NCI-H748 treated with DMSO at 0.1 percent for 48 hours (cell line): ENCODE measurements at places on chromosomes 6 and 20.

DNA sequence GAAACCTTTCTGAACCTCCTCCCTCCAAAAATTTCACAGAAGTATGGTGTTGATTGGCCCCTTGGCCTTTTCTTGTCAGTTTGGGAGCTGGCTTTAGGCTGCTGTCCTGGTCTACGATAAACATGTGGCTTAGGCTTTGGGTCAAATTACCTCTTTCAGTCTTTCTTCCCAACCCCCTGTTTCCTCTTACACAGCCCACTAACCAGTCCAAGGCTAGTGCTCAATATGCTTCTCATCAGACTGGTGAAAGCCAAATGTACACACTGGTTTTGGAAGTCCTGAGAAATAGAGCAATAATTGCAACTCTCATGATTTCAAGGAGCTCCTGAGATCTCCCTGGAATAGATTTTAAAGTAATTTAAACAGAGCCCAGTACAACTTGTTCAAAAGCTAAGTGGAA, 933.7 kb upstream of the GJE1 start:
- no peak for DNase-seq

DNA sequence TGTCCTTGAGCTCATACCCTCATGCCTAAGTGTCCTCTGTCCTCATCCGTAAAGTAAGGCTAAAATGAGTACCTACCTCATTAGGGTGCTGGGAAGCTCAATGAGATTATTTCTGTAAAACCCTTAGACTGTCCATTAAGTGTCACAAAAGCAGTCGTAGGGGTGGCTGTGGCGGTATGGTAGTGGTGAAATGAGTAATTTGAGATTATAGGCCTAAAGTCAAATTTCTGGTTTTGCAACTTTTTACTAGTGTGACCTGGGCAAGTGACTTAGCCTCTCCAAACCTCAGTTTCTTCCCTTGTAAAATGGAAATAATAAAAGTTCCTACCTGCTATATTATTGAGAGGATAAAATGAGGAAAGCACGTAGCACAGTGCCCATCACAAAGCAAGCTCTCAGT, 148.2 kb upstream of the AKAP12 start:
- no peak for DNase-seq

GRCh38 chr6:159312206-159312605, 143.0 kb downstream of the FNDC1 start:
- DNase-seq: no peak

GRCh38 chr6:36201612-36202011, 5.1 kb downstream of the BRPF3 start:
- DNase-seq: no peak

GRCh38 chr20:52410182-52410647, 218.6 kb upstream of the ZFP64 start:
- no peak for DNase-seq

- no peak for DNase-seq
Observed at GRCh38 chr20:50569864-50570836, 60.0 kb downstream of the PTPN1 start.

DNA sequence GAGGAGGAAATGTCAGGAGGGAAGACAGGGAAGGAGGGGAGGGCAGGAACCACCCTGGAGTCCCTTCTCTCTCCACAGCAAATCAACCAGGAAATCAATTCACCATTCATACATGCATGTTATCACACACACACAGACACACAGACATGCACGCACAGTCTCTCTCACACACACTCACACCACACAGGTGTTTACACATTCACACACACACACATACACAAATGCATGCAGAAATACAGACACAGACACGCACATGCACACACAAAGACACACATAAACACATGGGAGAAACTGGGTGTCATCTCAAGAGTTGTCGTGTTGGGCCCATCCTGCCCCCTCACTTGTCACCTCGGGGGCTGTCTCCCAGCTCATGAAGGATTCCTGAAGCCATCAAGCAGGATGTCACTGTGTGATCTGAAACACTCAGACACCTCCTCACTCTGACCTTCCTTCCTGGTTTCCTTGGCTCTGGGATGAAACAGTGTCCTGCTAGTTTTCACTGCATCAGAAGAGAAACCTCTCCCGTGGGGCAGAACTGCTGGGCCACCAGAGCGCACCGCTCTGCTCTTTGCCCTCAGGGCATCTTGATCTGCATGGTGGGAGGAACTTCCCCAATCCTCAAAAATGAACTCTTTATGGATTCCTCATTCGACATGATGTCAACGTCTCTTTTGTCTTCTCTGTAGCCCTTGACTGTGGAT, 9.2 kb downstream of the RAET1G start:
- DNase-seq: no peak

DNA sequence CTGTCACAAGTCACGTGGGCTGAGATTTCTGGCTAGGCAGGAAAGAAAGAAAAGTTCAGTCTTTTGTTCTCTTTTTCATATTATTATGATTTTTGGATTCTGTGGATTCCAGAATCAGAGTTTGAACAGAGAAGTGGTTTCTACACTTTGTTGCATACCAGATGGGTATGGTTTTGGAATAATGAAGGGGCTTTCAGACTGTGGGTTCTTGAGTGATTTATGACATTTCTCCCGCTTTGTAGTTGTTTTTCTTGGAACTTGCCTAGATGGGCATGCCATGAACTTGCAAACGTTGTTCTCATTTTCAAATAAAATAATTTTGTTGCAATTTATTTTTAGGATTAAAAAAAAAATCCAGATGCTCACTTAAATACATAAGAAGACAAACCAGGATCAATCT, 34.4 kb downstream of the CBFA2T2 start:
- DNase-seq: no peak

DNA sequence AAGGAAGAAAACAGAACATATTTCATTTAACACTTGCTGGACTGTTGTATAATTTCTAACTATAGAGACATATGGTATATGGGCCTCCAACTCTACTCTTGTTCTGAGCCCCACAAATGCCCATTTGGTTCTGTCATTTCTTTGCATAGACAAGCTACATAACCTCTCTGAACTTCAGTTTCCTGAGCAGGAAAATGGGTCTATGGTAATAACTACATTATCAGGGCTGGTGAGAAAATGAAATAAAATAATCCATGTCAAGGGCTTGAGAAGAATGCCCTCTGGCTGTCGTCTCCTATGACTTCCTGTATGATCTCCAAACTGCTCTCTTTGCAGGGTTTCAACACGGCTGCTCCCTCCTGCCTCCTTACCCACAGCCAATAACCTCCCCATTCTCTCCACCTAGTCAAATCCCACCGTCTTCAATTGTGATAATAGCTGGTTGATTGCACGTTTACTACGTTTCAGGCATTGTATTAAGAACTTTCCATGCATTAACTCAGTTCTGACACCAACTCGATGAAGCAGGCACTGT, 12.0 kb downstream of the ZCCHC3 start:
- DNase-seq: no peak

DNA sequence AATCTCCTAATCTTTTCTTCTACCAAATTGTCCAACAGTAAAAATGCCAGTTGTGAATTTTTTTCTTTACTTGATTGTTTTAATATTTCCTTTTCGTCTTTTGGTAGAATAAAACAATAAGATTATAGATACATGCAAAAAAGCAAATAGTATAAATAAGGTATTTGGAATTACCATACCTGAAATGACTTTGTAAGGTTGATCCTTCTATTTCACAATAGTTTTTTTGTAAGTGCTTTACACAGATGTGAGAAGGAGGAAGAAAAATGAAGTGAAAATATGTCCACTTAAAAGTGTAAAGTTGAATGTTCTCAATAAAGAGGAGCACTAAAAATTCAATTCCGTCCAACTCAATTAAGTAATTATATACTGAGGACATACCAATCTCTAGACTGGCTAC, 457.6 kb downstream of the UTRN start:
- no peak for DNase-seq

- no peak for DNase-seq
Observed at GRCh38 chr6:17574866-17575560, 25.1 kb upstream of the FAM8A1 start.

- DNase-seq: no peak
Observed at GRCh38 chr6:117496383-117496990, 14.0 kb downstream of the DCBLD1 start.

DNA sequence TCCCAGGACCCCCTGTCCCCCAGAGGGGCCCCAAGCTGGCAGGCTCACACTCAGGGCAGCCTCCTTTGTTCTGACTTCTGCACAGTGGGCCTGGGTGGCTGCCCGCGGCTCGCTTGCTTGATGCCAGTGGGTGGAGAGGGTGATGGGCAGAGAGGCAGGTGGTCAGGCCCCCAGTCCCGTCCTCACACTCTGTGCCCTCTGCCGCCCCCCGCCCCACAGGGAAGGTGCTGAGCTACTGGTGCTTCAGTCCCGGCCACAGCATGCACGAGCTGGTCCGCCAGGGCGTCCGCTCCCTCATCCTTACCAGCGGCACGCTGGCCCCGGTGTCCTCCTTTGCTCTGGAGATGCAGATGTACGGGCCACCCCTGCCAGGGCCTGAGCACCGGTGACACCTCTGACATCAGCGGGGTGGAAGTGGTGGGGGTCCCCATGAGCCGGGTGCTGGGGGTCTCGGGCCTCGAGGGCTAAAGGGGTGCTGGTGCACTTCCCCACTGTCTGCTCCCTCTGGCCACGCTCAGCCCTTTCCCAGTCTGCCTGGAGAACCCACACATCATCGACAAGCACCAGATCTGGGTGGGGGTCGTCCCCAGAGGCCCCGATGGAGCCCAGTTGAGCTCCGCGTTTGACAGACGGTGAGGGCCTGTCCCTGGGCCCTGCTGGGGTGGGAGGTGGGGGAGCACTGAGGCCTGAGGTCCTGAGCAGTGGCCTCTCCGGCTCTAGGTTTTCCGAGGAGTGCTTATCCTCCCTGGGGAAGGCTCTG, 8.9 kb upstream of the TNFRSF6B start:
- DNase-seq: no peak

DNA sequence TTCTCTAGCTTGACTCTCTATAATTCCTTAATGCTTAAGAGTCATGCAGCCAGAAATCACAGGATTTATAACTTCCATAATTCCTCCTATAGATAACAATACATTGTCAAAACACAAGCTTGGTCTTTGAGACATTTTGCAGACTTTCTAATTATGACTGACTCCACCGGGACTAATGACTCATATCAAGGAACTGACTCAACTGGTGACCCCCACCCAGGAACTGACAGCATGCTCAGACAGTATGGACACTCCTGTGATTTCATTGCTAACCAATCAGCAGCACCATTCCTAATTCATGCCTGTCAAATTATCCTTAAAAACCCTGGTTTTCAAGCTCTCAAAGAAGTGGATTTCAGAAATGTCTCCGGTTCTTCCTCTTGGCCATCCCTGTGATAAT, 670.5 kb upstream of the IMPG1 start:
- DNase-seq: no peak

DNA sequence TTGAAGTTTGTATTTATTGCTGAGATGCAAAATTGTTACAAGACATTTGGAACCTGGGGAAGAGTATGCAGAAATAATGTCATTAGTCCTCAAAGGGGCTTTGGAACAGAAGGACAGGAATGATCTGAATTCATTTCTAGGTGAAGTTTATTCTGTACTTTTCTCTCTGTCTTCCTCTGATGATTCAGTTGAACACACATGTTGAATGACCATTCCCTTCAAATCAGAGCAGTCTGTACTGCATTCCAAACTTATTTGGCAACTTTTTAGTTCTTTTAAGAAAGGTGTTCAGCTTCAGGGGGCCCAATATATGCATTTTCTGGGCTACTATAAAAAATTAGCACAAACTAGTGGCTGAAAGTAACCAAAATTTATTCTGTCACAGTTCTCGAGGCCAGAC, 213.9 kb upstream of the LAMP5 start:
- no peak for DNase-seq

DNA sequence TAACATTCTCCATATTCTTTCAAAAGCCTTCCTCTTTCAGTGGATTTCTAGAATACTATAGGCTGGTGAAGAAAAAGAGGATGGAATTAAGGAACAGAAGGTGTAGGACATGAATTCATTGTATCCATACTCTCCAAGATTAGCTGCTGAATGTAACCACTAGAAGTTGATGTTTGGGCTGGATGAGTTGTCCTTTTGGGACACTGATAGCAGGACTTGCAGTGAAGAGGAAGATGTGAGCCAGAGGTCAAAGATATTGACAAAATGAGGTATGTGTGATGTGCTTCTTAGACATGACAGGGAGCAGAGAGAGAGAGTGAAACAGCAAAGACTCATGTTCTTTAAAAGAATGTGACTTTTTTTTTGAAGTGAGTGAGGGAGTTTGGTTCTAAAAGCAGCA, 134.3 kb upstream of the MAN1A1 start:
- DNase-seq: no peak

DNA sequence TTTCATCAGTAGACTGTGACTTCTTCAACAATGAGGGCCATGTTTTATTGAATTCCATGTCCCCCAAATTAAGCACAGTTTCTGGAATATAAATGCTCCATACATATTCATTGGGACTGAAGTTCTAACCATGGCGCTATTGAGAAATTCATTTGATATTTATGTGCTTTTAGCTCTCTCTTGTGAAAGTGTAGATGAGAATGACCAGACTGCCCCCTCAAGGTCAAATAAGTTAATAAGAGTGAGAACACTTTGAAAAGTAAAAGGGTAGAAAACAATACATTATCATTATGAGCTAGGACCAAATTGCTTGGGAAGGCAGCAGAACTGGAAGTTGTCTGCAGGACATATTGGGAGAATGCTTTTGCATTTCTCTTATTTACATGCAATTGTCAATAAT, 597.9 kb downstream of the EPM2A start:
- no peak for DNase-seq
